ENCODE measurements at places on chromosomes 11 and 22.

- no peak for DNase-seq
These were observed 102.4 kb downstream of the RPL27A start for GRCh38 chr11:8784954-8785353.

DNA sequence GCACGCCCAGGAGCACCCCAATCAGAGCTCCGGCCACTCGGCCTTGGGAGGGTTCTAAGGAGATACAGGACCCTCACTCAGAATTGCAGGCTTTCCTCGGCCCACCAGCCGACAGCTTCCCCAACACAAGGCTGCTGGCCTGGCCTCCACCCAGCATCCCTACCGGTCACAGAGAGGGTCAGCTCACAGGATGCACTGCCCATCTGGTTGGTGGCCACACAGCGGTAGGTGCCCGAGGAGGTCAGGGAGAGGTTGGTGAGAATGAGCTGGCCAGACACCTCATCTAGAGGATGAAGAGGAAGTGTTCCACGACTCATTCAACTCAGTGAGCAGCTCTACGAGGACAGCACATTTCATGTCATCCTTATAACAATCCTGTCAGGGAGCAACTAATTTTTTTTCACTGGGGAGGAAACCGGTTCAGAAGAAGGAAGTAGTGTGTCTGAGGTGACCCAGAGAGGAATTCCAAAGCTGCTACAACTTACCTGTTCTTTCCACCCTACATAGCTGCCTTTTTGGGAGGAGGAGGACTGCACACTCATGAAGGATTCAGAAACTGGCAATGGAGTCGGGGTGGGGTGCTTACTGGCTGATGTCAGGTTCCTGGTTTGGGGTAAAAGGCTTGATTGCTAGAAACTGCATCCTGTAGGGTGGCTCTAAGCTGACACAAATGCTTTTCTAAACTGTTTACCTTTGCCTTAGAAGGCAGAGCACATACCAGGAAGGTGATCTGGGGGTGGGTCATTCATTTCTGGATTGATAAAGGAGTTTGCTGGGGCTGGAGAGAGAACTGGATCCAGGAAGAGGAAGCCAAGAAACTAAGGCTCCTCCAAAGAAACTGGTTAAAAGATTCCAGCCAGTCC lies 3.3 kb downstream of the VSIG2 start:
- DNase-seq, result peak; percentile 78

DNA sequence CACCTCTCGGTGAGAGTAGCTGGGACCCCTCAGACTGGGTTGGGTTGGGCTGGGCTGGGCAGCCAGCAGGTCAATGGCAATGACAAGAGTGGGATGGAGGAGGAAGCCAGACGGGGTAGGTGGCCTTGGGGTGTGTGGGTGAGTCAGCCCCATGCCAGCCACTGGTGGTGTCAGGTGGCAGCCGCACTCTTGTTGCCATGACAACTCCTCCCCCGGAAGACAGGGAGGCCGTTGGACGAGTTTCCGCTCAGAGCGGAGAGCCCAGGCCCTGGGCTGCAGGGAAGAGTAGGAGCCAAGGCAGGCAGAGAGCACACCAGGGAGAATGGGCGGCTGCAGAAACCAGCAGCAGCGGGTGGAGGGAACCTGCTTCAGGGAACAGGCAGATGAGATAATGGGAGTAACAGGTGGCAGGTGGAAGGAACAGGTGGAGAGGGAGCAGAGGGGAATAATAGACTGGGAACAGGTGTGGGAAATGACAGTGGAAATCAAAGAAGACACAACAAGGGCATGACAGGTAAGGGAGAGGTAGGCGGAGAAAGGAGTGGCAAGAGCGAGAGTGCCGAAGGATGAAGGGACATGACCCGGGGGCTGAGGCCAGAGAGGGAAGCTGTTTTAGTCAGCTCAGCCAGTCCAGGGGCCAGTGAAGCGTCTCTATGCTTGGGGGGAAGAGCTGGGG lies 8.7 kb downstream of the SPTBN2 start:
- peak; percentile 99 for DNase-seq

- no peak for DNase-seq
These were observed 47.1 kb downstream of the EHF start for GRCh38 chr11:34667810-34668582.

GRCh38 chr11:60170566-60170965 lies 12.3 kb downstream of the MS4A6A start:
- no peak for DNase-seq

GRCh38 chr11:95268391-95268790 lies 37.4 kb upstream of the SESN3 start:
- DNase-seq, result no peak

DNA sequence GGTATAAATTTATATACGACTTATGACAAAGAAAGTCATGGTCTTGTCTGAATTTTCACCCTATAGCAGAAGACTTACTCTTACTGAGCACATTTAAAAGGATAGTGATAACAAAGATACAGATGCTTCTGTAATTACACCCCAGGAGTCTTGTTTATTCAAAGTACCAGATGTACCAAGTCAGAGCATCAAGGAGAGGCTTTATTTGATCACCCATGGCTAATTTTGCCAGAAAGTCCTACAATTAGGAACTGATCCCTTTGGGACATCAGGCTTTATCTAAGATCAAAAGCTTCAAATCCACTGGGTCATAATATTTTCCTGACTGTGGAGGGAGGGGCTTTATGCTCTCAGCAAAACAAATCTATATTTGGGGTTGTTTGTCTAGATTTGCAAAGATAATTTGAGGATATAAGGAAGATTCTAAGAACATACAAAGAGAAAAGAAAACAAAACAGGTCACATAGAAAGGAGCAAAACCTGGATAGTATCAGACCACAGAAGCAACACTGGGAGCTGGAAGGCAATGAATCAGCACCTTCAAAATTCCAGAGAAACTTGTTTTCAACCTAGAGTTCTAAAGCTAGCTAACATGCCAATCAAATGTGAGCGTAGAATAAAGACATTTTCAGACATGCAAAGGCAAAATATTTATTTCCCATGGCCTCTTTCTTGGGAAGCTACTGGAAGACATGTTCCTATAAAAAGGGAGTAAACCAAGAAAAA lies 124.8 kb upstream of the CSNK2A3 start:
- DNase-seq, result no peak

DNA sequence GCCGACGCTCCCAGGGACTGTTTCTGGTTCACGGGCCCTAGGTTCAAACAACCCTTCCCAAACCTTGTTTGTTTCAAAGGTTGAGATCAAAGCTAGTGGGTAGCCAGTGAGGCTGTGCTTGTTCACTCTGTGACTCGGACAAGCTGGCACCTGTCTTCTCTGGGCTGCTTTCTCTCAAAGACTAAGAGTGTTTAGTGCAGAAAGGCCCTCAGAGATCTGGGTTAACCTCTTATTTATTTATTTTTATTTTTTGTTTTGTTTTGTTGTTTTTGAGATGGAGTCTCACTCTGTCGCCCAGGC lies 13.0 kb upstream of the MALAT1 start:
- no peak for DNase-seq

DNA sequence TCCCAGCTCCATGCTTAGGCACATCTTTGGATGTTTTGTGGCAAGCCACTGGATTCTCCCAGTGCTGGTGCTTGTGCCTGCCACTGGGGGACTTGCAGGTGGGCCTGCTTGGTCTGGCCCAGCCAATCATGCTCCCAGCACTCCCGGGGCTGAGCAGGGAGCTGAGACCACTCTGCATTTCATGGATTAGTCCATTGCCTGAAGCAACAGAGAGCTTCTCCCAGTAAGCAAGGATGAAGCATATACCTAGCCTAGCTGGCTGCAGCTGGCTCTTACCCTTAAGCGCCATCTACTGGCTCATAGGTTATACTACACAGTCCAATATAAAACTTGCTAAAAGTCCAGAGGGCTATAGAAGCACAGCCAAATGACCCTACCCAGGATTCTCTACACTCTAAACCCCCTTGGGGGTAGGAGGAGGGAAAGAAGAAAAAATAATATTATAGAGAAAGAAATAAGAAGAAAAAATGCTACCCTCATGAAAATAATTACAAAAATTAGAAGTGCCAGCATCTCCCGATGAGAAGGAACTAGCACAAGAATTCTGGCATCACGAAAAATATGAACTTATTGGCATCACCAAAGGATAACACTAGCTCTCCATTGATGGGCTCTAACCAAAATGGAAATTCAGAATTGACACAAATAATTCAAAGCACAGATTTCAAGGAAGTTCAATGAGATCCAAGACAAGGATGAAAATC lies 275.3 kb downstream of the C11orf87 start:
- DNase-seq, result no peak

GRCh38 chr22:30252411-30253204 lies 6.0 kb upstream of the LIF start:
- DNase-seq, result peak; percentile 45

- no peak for DNase-seq
These were observed 580.3 kb downstream of the BRD1 start for GRCh38 chr22:49247194-49247924.

GRCh38 chr11:93736129-93736528 lies 5.2 kb downstream of the TAF1D start:
- no peak for DNase-seq

- DNase-seq, result no peak
These were observed 40.1 kb upstream of the RFPL3 start for GRCh38 chr22:32317524-32317923.

GRCh38 chr22:41085842-41086241 lies 6.5 kb upstream of the EP300 start:
- DNase-seq, result no peak

DNA sequence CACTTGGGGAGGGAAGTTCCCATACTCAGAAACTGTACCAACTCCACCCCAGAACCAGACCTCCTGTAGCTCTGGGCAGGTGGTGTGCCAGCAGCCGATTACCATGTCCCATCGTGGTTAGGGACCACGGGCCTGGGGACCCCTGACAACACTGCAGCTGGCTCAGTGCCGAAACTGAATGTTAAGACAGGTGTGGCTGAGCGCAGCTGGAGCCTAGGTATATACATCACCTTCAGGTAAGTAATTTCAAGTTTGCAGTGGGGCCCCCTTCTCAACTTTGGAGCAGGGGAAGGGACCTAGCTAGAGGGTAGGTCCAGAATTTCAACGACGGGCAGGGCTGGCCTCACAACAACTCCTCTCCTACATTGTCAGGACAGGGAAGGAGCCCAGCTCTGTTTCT lies 20.7 kb upstream of the PISD start:
- DNase-seq, result no peak

DNA sequence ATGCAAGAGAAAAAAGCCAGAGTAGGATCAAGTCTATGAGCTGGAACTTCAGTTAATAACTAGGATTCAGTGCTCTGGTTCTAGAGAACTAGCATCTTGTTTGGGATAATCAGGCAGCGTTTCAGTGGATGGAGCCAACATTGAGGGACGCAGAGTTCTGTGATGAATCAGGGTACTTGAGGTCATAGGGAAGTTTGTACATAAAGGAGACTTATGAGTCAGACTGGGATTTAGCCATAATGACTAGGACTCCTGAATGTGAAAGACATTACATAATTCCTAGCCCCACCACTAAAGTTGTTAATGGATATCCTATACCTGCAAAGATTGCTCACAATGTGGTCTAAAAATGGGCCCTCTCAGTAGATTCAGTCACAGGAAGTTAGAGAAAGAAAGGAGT lies 6.8 kb downstream of the SLN start:
- peak; percentile 33 for DNase-seq

DNA sequence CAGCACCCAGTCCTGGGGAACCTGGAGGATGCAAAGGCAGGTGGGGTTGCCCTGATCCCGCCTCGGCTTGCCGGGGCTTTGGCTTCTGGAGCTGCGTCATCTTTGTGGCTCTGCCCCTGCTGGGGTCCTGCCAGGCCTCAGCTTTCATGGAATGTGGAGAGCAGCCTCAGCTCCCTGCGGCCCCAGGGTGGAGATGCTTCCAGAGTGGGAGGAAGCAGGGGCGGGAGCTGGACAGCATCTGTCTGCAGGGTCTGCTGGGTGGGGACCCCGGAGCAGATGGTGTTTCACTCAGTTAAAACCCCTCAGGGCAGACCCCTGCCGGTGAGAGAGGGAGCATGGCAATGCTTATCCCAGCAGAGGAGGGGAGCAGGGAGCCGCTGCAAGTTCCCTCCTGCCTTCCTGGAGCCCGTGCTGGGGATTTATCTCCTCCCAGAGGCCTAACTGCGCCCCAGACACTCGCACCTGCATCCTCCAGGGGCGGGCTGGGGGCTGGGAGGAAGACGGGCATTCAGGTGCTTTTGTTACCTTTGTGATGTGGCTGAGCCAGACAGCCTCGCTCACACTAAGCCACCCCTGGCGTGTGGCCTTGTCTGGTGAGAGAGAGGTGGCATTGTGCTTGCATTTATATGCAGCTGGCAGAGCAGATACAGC lies 15.7 kb downstream of the GRIK4 start:
- DNase-seq, result no peak

DNA sequence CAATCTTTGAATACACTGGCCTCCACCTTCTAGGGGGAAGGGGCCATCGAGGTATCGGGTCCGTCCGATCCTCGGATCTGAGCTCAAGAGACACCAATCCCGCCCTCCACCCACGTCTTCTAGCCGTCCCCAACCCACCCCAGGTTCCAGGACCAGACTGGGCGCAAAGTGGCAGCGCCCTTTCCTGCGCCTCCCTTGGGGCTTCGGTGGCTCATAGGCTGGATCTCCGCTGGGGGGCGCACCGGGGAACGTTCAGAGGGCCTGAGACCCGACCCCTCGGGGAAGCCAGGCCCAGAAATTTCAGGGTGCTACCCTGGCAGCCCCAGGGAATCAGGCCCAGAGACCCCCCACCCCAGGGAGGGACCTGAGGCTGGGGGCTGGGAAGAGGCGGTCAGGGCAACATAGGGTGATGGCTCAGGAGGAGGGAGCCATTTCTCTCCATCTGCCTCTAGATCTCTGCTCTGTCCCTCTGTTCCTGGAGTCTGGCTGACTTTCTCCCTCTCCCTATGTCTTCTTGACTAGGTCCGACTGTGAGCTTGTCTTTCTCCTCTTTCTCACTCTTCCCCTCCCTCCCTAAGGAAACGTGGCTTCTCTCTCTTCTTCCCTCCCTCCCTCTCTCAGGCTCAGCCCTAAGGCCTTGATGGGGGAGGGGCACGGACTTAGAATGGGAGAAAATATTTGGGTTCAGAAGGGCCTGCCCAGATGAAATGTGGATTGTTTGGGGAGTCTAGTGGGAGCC lies 1.1 kb downstream of the CREB3L1 start:
- peak; percentile 82 for DNase-seq

DNA sequence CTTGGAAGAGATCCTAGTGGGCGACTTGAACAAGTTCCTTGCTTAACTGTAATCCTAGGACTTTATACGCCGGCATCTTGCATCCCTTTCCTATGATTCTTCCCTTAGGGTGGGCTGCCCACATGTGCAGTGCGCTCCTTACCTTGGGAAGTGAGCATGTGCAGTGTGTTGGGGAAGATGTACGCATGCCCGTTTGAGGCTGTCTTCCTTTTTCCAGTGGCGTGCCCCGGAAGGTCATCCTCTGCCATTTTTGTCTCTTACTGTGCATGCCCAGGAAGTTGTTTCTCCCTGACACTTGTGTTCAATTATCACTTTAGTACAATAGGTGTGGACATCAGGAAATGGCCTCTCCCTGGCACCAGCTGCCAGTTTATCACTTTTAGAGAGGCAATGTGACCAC lies 936.5 kb downstream of the TBC1D22A start:
- DNase-seq, result no peak

All from H54 (cell line).